ENCODE measurements at places on chromosomes 12 and 14.

- no peak for DNase-seq
Measured at GRCh38 chr12:95212586-95212985, 4.7 kb downstream of the FGD6 start.

DNA sequence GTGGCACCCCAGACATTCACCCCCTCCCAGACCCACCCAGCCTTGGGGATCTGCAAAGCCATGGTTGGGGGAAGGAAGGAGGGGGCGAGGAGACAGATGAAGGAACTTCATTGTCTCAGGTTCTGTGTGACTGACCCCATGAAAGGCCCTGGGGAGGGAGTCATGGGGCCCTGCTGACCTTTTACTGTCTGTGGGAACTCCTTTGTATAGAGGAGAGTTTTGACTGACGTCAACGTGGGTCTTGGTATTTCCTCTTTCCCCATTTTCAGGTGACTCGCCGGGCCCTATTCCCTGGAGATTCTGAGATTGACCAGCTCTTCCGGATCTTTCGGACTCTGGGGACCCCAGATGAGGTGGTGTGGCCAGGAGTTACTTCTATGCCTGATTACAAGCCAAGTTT, 3.1 kb upstream of the RAB5B start:
- no peak for DNase-seq

- DNase-seq = no peak
Measured at GRCh38 chr12:6038160-6038559, 86.3 kb downstream of the VWF start.

DNA sequence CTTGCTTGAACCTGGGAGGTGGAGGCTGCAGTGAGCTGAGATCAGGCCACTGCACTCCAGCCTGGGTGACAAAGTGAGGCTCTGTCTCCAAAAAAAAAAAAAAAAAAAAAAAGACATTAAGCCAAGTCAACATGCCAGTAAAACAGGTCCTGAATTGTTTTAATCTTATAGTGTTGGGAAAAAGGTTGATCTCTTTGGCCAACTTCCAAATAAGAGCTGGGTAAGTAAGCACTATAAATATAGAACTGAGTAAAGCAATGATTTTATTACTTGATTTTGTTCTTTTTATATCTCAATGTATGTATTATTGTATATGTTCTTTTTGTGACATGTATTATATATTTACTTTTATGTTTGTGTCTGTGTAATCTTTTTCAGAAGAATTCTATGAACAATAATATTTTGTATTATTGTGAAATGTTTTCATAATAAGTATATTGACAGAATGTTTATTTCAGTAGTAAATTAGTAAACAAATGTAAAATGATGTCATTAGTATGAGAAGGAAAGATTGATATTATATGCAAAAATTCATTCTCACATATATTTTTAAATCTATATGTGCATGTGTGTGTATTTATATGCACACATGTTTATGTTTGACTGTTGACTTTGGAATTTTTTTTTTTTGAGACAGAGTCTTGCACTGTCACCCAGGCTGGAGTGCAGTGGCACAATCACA, 9.6 kb upstream of the AKAP6 start:
- DNase-seq = no peak

- no peak for DNase-seq
Measured at GRCh38 chr12:119327471-119327870, 7.1 kb upstream of the CCDC60 start.

DNA sequence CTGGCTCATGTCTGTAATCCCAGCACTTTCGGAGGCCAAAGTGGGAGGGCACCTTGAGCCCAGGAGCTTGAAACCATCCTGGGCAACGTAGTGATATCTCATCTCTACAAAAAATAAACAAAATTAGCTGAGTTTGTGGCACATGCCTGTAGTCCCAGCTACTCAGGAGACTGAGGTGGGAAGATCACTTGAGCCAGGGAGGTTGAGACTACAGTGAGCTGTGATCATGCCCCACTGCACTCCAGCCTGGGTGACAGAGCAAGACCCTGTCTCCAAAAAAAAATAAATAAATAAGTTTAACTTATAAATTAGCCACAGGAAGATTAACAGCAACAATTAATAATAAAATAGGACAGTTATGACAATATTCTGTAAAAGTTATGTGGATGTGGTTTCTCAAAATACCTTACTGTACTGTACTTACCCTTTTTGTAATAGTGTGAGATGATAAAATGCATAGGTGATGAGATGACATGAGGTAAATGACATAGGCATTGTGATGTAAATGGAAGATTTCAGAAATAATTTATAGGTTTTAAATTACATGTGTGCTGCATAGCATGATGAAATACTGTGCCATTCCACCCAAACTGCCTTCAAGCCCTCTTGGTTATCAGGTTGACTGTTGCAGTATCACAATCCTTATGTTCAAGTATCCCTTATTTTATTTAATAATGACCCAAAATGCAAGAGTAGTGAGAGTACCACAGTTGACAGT, 22.0 kb downstream of the USP15 start:
- no peak for DNase-seq

DNA sequence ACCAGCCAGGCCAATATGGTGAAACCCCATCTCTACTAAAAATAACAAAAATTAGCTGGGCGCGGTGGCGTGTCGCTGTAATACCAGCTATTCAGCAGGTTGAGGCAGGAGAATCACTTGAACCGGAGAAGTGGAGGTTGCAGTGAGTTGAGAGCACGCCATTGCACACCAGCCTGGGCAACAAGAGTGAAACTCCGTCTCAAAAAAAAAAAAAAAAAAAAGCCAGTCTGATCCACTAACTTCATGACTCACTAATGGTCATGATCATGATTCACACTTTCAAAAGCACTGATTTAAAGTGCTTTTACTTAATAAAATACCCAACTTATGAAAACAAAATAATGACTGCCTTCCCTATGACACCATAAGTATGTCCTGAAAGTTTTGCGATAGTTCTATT, 38.4 kb upstream of the CPM start:
- DNase-seq = no peak

GRCh38 chr12:111753144-111753881, 13.4 kb upstream of the ALDH2 start:
- DNase-seq = no peak

DNA sequence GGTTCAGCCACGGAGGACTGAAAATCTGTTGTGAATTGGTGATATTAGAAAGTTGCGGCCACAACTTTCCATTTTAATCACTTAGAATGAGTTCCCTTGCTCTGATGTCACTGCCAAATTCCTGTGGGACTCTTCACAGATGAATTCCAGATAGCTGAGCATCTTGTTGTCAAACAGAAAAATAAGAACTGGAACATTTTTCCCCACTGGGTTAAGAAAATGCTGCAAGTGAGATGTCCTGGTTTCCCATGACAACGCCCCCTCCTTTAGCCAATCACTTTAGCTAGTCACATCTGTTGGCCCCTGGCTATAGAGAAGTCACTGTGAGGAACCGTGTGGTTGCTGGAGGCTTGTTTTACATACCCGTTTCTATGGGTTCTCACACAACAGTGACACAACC, 135.9 kb downstream of the KTN1 start:
- no peak for DNase-seq

GRCh38 chr12:63826006-63826585, 18.4 kb upstream of the SRGAP1 start:
- no peak for DNase-seq

DNA sequence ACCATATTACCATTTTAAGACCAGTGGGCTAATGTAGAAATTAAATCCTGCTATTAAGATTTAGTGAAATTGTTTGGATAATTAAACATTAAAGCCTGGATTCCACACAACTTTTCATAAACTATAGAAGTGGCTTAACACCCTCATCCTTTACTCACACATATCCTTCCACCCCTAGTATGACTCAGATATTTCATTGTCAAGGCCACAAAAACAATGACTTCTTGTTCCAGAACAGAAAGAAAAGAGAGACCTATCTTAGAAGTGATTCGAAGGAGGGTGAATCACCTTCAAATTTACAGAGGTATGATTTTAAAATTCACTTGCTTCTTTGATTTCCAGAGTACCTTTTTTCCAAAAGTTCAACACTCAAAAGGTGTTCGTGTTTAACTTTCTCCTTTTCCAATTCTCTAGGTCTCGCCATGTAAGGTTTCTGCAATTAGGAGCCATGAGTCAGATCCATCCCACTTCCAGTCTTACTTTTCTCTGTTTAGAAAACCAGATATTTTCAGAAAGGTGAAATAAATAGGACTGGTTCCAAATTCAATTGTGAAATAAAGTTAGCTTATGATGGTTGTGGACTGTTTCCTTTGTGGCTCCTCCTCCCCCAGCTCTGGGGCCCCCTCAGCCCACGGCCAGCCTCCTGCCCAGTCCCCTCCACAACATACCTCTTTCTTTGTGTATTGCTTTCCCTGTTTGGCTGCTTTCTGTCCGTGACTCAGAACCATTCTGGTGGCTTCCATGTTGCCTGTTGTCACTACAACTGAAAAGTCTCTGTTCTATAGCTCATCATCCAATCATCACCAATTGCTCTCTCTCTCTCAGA, 24.6 kb upstream of the MGP start:
- no peak for DNase-seq

DNA sequence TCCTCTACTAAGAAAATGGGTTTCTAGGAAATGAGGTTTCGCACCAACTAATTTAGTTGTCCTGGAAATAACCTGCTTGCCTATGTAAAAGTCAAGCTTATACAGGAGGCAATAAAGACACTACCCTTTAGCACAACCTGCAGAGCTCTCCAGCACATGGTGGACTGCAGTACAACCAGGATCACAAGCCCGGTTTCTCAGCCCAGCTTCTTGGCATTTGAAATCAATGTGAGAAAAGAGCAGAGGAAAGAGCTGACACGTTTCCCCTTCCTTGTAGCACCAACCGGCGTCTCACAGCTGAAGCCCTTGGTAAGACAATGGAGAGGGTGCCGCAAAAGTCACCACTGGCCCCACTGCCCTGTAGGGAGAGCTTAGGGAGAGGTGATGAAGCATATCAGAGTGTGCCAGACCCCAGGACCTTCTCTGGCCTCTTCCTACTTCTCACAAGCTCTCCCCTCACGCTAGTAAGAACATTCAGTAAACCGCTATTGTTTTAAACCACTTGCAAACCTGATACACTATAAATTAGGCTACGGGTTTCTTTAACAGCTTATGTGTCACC, 8.6 kb downstream of the SPTLC2 start:
- no peak for DNase-seq

DNA sequence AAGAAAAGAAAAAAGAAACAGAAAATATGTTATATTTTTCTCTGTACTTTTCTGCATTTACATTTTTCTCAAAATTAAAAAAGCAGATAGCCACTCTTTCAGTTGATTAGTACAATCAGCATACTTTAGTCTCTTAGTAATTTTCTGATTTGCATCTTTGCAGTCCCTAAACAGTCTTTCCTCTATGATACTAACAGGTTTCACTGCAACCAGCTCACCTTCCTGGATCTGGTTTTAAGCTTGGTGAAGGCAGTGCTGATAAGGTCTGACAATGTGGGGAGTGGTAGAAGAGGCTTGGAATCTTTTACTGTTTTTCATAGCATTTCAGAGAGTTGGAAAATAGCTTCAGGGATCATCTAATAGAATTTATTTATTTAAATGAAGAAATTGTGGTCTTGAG, 457.6 kb downstream of the ZFP36L1 start:
- DNase-seq = no peak

DNA sequence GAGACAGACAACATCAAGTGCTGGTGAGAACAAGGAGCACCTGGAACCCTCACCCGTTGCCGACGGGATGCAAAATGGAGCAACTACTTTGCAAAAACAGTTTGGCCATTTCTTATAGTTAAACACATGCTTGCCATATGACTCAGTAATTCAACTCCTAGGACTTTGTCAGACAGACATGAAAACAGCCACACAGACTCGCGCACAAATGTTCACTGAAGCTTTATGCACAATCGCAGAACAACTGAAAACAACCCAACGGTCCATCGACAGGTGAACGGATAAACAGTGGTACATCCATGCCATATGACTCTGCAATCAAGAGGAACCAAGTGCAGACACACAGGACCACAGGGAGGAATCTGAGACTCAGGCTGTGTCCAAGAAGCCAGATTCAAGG, 30.8 kb downstream of the NCOR2 start:
- DNase-seq = no peak

GRCh38 chr12:576615-577110, 86.6 kb downstream of the NINJ2 start:
- DNase-seq = no peak
